ENCODE measurements at places on chromosomes 13 and 19.

- DNase-seq: no peak
These were observed 59.4 kb downstream of the SLC10A2 start for GRCh38 chr13:103006641-103007426.

DNA sequence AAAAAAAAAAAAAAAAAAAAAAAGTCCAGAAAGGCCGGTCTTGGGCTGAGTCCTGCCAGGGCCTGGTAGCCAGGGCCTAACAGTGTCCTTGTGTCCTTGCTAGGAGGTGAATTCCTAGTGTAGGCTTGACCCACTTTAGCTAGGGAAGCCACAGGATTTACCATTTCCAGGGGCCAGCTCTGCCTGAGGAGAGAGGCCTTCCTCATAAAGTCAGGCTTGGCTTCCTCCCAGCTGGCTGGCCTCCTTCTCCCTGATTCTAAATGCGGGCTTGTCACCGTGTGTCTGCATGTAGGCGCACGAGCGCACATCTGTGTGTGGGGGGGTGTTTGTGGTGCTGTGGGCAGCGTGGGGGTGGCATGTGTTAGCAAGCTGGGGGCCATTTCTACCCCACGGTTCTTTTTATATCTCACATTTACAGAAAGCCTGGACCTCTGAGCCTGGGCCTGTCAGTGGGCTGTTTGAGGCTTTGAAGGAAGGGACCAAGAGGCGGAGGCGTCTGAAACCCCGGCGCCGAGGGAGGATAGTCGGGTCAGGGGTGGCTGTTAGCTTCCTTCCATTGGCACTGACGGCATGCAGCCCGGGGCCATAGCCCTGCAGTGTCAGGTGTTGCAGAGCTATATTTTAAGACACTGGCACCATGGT is 31.7 kb downstream of the IER2 start:
- DNase-seq: no peak

GRCh38 chr13:97283888-97284287 is 61.8 kb downstream of the MBNL2 start:
- DNase-seq: no peak

GRCh38 chr13:55570371-55570770 is 1570.3 kb upstream of the PRR20A start:
- no peak for DNase-seq

All from amniotic stem cell (primary cell).